ENCODE measurements at places on chromosomes 5 and 9. TPM values are rescaled to one million over a fixed set of nuclear protein-coding genes. Genes with fewer than 3 reads are reported as not detected.

DNA sequence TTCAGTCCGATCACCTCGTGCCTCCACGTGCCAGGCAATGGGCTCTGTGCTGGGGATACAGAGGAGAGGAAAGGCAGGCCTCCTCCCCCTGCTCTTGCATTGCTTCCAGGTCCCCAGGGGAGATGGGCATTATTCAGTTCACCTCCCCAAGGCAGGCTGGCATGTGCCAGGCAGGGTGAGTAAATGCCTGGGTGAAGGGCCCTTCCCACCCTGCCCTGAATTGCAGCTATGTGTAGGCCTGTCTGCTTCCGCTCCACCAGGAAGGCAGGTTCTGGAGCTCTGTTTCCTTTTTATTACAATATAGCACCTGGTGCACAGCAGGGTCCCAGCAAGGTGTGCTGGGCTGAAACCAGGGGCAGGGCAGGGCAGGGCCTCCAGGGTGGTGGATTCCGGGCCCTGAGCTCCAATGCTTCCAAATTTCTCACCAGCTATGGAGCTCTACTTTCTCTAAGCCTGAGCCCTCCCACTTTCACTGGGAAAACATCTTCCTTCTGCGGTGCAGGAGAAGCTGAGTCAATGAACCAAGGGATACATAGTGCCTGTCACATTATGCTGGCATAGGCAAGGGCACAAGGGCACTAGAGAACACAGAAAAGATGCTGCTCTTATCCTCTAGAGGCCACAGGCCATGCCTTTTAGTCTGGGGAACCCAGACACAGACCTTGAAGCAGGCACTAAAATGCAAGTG, 42.0 kb downstream of the SHB start:
- no peak for DNase-seq

The IARS1 gene
- 96.5 TPM for polyA plus RNA-seq

GRCh38 chr9:83537331-83538171, 650 bp downstream of the FRMD3 start:
- DNase-seq, result no peak

- DNase-seq, result no peak
Measured at GRCh38 chr5:142078221-142078620, 30.4 kb upstream of the NDFIP1 start.

DNA sequence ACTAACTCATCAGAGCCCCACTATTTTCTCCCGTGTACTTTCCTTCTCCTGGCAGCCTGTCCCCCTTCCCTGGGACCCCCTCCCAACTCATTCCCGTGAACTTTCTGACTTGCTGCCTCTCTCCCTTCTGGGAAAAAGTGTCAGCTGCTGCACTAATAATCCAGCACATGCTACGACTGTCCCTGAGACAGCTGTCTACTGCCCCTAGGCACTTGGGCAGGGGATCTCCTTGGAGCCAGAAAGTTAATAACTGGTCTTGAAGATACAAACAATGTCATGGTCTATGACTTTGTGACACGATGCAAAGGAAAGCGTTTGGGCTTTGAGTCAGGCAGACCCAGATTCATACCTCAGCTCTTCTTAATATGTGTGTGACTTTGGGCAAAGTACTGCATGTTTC, 10.1 kb upstream of the RNF183 start:
- DNase-seq, result no peak

DNA sequence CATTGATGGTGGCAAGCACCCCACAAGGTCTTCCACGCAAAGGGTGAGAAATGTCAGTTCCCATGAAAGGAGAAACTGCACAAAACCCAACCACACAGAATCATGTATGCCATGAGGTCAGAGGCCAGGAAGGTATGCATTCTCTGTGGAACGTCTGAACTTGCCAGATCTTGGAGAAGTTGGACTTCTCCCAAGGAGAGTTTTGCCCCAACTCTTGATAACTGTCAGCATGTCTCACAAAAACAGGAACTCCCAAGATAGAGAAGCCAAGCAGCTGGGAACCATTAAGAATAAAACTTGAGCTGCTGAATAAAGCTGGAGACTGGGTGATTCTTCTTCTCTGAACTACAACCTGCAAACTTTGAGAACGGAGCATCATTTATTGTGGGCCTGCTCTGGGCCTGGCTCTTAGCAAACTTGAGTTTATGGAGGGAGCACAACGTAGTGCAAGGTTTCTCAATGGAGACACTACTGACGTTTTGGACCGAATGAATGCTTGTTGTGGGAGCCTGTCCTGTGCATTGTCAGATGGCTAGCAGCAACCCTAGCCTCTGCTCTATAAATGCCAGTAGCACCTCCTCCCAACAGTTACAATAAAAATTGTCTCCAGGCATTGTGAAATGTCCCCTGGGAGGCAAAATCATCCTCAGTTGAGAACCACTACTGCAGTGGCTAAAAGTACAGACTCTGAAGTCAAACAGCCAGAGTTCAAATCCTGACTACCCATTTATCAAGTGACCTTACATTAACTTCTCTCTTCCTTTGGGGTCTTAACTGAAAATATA, 193.5 kb downstream of the ACTL7B start:
- DNase-seq, result no peak

- no peak for DNase-seq
Measured at GRCh38 chr5:81556809-81557208, 162.9 kb upstream of the ACOT12 start.

DNA sequence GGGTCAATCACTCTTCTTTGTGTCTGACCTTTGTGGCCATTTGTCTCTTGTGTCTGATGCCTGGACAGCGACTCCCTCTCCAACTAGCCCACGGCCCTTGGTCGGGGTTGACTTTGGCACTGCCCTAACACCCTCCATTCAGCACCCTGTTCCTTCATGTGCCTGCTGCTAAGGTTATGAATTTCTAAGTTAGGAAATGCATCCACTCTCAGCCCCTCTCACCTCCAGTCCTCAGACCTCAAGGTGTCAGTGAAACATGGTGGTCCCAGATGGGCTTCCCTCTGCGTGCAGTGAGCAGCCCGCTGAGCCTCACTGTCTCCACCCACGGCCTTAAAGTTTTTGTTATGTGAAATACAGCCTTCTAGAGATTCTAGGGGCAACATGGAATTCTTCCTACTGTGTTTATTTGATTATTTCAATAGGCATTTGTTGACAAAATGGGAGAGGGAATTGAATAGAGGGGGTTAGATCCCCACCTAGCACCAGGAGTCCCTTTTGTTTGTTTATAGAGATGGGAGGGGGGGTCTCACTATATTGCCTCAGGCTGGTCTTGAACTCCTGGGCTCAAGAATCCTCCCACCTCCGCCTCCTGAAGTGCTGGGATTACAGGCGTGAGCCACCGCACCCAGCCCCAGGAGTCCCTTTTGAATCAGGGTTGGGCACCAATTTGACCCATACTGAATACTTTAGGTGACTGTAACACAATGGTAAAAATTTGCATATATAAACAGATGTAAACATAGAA, 1.6 kb upstream of the GLIPR2 start:
- no peak for DNase-seq

DNA sequence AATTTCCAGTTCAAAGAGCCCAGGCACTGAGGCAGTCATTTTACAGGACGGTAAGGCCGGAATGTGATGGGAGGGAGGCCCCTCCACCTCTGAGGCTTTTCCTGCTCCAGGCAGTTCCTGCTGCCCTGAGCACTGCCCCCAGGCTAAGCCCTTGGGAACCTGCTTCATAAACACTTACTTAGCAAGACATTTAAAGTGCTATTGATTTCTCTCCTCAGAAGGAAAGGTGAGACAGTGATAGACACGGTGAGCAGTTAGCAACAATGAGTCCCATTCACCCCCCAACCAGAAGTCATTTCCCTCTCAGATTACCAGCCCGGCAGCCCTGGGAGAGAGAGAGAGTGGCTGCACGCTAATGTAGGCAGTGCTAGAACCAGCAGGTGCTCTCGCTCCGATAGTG, 462.5 kb downstream of the SPOCK1 start:
- peak; percentile 47 for DNase-seq

DNA sequence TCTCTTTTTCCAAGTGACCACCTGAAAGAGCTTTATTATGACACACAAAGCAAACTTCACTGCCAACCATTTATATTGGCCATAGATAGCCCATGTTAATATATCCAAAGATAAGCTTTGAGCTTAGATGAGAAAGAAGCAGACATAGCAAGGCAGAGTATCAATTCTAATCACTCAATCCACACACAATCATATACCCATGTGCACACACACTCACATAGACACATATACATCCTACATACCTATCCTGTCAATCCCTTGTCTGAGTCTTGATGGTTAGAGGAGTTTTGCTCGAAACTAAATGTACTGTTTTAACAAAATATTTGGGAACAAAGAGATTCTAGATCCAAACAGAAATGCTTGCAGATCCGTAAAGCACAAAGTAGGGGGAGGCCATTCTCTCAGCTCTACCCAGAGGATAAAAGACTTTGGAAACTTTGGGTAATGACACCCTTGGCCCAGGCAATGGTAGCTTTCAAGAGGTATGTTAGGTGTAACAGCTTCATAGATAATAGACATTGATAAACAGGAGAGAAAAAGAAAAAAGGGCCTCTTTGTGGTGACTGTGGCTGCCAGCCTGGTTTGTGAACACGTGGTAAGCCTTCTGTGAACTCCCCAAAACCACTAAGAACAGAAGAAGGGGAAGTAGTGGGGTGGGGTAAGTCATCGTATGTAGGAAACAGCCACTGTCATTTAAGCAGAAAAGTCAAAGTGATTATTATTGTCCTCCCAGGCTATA, 121.6 kb downstream of the TLR4 start:
- no peak for DNase-seq

DNA sequence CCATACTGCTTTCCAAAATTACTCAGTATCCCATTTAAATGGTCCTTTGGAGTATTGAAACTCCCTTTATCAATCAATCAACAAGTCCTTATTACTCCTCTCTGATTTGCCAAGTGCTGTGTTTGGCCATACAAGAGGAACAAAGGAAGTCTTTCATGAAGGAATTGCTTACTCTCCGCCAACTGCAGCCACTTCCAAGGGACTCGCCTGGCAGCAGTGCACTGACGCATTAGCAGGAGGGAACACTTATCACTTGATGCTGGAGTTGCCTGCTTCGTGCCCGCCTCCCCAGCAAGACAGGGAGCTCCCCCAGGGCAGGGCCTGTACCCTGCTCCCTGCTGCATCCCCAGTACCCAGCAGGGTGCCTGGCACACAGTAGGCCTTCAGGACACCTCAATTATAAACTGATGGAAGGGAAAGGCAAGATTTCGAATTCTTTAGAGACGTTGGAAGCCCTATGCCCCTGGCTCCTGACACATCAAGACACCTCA, 97.9 kb downstream of the CRB2 start:
- no peak for DNase-seq

The TRPM3 gene
- polyA plus RNA-seq, result 17.9 TPM

GRCh38 chr5:169548315-169548714, 35.3 kb upstream of the SPDL1 start:
- DNase-seq, result peak; percentile 33
